ENCODE measurements at places on chromosomes 3 and 15.

DNA sequence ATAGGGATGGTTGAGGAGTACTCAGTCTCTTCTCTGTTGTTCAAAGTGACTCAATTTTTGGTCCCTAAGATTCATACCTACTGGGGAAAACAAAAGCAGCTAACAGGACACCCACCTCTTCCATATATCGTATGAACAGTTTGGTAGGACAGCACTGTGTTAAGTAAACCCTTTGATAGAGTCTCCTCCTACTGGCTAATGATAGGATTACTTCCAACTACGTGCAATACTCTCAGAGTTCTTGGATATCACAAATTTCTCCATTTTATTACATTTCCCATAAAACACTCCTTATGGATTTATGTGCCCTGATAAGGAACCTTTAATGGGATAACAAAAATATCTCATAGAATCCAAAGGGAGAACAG lies 200.2 kb upstream of the GOLGA6L4 start:
- peak; percentile 2 for DNase-seq

DNA sequence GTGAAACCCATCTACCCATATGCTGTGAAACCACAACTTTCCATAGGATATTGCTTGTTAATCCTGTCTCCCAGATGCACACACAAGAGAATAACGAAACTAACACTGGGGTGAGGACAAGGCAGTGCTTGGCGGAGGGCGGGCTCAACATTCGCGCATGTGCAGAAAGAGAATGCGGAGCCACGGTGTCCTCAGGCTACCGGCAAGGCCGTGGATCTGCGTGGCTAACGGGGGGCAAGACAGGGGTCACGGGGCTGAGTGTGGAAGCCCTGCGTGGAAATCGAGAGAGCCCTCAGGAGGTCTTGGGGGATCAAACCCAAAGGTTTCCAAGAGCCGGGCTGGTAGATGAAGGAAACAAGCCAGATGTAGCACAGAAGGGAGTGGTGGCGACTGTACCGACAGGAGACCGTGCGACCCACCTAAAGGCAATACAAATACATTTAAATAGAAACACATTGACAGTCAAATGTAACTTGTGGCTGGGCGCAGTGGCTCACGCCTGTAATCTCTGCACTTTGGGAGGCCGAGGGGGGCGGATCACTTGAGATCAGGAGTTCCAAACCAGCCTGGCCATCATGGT lies 48.5 kb upstream of the TRA2B start:
- peak; percentile 20 for DNase-seq

GRCh38 chr3:100317912-100318311 lies 16.6 kb upstream of the NIT2 start:
- DNase-seq = no peak

GRCh38 chr3:36729204-36730056 lies 34.9 kb downstream of the DCLK3 start:
- DNase-seq = peak; percentile 21

GRCh38 chr15:62052713-62053112 lies 7.5 kb downstream of the VPS13C start:
- DNase-seq = no peak

- DNase-seq = no peak
Observed at GRCh38 chr3:56711344-56711743, 28.3 kb upstream of the TASOR start.

GRCh38 chr15:91133511-91133910 lies 33.5 kb downstream of the SV2B start:
- DNase-seq = no peak

- no peak for DNase-seq
Observed at GRCh38 chr3:134143828-134144401, 106.7 kb downstream of the RYK start.

DNA sequence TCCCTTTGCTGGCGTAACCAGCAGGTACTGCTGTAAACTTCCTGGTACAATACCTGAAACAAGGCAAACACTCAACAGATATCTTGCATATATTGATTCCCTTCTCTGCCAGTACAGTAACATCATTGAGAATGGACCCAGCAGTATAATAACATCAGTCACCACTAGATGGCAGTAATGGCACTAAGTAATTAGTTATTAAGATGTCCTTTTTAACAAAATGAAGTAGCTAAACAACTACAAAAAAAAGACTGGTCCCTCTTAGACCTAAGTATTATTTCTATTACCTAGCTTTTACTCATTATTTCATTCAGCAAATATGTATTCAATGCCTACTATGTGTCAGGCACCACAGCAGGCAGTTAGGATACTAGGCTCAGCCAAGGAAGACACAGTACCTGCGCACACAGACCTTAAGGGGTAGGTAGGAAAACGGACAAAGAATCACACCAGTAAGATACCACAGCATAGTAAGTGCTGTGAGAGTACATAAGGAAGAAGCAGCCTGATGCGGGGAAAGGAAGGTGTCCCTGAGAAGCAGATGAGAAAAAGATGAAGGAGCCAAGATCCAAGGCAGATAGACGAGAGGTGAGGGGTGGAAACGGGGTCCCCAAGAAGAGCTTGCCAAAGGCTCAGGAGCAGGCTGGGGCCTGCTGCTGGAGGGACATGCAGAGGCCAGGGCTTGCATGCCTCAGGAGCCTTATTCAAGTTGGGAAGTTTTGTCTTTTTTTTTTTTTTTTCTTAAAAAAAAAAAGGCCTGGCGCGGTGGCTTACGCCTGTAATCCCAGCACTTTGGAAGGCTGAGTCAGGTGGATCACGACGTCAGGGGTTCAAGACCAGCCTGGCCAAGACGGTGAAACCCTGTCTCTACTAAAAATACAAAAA lies 102.7 kb upstream of the CHD2 start:
- DNase-seq = peak; percentile 49

DNA sequence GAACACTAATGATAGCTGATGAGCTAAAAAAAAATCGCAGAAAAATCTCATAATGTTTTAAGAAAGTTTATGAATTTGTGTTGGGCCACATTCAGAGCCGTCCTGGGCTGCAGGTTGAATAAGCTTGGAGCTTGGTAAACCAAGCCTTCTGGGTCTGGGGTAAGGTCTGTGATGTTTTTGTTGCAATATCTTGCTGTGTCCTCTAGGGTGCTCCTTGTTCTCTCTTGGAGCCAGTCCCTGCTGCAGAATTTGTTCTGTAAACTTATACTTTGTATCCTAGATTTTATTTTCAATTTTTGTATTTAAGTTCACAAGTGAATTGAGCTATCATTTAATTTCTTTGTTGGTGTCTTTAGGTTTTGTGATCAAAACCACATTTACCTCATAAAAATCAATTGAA lies 143.7 kb downstream of the NR1D2 start:
- DNase-seq = no peak

DNA sequence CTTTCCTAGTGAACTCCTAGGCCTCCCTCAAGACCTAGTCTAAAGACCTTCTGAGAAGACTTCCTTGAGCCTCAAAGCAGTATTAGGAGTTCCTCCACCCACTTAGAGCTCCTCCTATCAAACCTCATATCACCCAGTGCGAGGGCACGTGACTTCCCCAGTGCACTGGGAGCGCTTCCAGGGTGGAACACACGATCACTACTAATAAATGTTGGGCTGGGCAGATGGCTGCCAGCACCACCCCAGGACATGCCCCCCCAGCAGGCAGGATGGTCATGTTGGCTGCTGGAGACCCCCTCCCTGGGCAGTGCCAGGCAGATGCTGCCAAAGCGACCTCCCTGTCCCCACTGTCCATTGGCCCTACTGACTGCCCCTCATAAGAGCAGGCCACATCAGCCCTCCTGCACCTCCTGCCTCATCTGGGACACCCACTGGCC lies 8.5 kb upstream of the PLXND1 start:
- DNase-seq = no peak

DNA sequence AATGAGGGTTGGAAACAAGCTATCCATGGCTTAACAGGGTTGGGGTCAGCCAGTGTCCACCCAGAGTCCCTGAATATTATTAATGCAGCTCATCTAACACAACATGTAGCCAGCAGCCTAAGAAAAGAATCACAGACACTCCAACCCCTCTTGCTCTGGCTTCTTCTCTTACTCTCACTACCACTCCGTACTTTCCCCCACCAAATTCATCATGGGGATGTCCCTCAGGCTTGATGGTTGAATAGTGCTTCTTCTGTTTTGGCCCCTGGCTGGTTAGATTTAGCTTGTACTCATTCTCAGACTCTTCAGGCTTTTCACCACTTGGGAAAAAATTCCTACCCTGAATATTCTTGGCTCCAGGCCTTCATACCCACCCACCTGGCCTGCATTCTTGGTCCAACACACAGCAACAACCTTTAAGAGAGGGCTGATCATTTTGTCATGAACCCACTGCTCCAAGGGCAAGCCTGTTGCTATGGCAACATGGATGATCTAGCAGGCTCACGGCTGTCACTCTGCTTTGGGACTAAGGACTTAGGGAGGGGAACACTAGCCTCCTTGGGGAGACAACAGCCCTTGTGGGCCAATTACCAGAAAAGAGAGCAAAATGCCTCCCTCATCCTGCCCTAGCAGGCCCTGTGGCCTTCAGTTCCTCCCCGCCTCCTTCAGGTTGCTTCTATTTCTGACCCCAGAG lies 9.4 kb upstream of the MED12L start:
- DNase-seq = no peak

DNA sequence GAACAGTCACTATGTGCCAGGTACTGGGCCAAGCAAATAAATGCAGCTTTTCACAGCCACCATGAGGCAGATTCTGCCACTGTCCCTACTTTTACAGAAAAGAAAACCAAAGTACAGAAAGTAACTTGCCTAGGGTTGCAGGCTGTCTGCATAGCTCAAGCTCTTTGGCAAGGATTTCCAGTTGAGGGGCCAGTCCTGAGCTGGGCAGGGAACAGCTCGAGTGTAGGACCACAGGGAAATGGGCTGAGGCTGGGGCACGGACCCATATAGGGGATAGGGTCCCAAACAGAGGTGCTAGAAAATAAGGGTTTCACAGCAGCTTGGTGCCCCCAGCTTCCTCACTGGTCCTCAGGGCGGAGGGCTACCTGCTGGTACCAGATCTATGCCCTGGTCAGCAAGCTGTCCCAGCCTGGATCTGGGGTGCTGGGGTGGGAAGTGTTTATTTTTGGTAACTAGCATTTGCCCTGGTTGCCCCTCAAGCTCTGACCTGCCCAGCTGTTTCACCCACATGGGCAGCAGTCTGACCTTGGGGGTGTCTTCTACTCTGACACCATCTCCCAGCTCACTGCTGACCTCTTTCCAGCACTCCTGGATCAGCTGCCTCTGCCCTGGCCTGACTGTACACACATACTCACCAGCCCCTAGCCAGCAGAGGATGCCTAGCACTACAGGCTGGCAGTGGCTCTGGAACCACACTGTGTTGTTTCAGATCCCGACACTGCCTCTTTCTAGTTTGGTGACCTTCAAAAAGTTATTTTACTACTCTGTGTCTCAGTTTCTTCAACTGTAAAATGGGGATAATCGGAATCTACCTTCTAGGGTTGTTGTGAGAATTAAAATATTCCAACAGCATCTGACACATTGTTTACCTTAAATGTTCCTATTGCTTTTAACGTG lies 16.2 kb downstream of the MRAS start:
- DNase-seq = no peak

DNA sequence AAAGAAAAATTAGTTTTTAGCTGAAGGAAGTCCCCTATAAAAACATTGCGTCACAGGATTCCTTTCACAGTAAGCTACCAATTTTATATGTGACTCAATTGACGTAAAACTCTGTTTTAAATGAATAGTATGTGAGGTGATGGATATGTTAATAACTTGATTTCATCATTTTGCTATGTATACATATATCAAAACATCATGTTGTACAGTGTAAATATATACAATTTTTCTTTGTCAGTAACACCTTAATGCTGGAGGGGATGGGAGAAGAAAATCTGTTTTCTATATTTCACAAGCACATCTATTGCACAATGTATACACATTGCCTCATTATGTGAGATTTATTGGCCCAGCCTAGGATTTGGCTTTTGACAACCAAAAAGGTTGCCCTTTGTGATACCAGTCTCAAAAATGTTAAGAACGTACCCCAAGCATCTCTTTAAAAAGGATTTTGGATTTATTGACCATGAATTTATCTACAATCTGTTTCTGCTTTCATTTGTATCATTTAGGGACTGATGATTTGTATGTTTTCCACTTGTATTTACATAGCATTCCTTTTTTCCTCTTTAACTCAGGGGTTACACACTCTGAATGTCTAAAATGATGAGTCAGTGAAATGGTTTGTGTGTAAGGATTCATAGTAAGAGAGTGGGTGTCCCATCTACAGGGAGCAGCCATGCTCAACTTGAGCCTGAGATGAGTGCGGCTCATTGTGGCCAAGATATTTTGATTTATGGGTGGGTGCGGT lies 62.6 kb downstream of the CRTC3 start:
- peak; percentile 79 for DNase-seq

DNA sequence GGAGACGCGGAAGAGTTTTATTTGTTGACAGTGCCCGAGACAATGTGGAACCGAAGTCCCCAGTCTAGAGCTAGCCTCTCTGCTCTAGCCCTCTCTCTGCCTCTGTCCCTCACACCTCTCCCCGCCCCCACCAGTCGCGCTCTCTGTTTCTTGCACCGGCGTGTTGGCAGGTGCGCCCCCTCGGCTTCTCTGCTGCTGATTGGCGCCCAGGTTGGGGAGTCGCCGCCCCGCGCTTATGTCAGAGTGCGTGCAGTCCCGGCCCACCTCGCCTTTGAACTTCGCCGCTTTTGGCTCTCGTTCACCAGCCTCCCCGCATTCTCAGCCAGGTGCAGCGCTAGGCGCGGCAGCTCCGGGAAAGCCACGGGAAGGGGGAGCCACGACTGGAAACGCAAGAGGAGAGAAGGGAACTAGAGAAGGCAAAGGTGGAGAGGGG lies at the start of gene SOX14:
TSS of gene SOX14 (plus strand) at position 315 of the 433 bp plus-strand sequence. CDS start 470 bp downstream, outside the sequence.
- DNase-seq = no peak

- DNase-seq = no peak
Observed at GRCh38 chr3:54303517-54304375, 181.4 kb downstream of the CACNA2D3 start.

DNA sequence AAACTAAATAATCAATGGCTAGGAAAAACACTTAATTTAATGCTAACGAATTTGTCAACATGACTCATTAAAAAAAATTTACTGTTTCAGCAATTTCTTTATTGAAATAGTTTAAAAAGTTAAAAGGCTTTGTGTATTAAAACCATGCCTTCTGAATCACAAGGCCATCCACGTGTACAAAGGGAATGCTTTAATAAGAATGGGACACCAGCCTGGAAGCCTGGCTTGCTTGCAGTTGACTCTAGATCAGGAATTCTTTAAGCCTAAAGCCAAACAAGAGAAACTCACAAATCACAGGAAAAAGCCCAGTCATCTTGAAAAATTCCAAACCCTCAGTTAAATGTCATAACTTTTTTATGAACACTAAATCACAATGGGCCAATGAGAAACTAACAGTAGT lies 137.6 kb downstream of the PEAK1 start:
- DNase-seq = peak; percentile 84

DNA sequence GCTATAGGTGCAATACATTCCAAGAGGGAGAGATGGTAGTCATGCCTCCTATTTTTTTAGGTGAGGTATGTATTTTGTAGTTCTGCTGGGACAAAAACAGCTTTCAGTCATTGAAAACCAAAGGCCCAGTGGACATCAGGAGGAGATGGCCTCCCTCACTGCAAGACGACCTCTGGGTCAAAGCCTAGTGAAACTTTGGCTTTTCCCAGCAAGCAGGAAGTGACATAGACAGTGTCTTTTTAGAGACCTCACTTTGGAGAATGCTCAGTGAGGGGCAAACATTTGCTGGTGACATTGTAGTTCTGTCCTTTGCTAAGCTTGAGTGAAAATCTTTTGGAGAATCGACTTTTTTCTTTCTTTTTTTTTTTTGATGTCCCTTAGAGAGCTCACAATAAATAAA lies 27.3 kb downstream of the LIPC start:
- no peak for DNase-seq

Data from fibroblast of skin of left biceps (primary cell).